ENCODE measurements at places on chromosomes 7 and 10. TPM values are rescaled to one million over a fixed set of nuclear protein-coding genes. Genes with fewer than 3 reads are reported as not detected.

The ACTL6B gene
- 76.7 TPM for total RNA-seq

The OR2A5 gene
- total RNA-seq, result not detected

The GNGT1 gene
- total RNA-seq, result not detected

The SPRN gene
- total RNA-seq, result 23.5 TPM

The FAM13C gene
- 67.0 TPM for total RNA-seq

The SND1 gene
- total RNA-seq, result 125 TPM

The ACBD7 gene
- 33.4 TPM for total RNA-seq

The ADAM8 gene
- total RNA-seq, result 7.1 TPM

The ITPRID1 gene
- total RNA-seq, result 0.86 TPM

The FLNC gene
- 8.3 TPM for total RNA-seq

The SRRM3 gene
- 156 TPM for total RNA-seq

The AKR1C2 gene
- total RNA-seq, result 24.7 TPM

The LRIT1 gene
- total RNA-seq, result not detected

The SPDYE6 gene
- not detected for total RNA-seq

The SLC39A12 gene
- 36.2 TPM for total RNA-seq

The ELFN1 gene
- 4.0 TPM for total RNA-seq

The PLXDC2 gene
- 37.1 TPM for total RNA-seq

The TRIM73 gene
- 9.1 TPM for total RNA-seq

The SNX10 gene
- total RNA-seq, result 98.7 TPM

The CALCR gene
- total RNA-seq, result not detected

Data from dorsolateral prefrontal cortex (tissue), 122 donors.